ENCODE measurements at places on chromosomes 1 and 21. TPM values are rescaled to one million over a fixed set of nuclear protein-coding genes. Genes with fewer than 3 reads are reported as not detected.

FCRL5 gene
- 5.8 TPM for total RNA-seq

PLCH2 gene
- total RNA-seq: 11.1 TPM

DNA sequence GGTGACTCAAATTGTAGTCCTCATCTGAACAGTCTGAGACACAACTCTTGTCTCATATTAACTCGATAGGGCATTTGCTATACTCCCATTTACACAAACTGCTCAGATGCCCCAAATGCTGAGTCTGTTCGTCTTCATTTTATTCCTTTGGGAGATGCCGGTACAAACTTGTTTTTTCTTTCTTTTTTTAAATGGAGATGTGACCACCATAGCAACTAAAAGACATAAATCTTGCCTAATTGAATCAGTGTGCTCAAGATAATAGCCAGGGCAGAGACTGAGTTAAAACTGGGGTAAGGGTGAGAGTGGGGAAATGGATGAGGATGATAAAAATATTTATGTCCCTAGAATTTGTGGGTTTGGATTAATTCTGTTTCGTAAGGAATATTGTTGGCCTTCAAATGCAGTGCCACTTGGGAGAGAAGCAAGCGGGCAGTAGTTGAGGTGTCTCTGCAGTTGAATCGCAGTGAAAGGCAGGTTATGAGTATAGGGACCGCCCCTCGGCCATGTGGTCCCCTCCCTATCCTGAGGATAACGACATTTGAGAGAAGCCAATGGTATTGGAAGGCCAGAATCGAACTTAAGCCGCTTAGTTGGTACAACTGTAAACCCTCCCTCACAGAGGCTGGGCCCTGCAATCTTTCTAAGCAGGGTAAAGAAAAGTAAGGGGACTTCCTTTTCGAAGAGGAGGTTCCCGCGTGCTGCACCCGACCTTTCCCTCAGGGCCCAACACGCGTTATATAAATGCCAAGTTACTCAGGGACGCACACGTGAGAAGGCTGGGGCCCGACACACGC is 859 bp upstream of the LRRC8B start:
- no peak for DNase-seq

- DNase-seq: no peak
These were observed 11.2 kb upstream of the CLDN8 start for GRCh38 chr21:30227128-30227527.

DNA sequence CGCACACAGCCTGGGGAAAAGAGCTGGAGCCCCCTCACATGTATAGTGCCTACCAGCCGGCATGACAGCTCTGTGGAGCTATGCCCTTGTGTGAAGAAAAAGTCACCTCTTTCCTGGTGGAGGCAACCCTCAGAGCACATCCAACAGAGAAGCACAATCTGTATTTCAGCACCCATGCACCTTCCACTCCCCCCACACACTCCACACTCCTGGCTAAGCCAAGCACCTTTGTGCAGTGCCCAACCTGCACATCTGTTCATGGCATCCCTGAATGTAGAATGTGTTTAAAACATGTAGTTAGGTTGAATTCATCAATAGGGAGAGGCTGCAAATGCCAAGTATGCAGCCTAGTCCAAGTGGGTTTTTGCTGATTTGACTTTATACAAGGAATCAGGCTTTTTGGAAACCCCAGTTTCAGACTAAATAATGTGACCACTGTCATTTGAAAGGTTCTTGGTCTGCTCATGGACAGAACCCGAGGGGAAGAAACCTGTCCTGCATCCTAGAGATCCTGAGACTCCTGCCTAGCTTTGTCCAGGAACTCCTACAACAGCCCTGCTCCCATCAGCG is 197.1 kb downstream of the TOMM20 start:
- no peak for DNase-seq

GRCh38 chr1:27241677-27242076 is 7.2 kb downstream of the WDTC1 start:
- no peak for DNase-seq

GRCh38 chr1:44609412-44609767 is 64.9 kb downstream of the TMEM53 start:
- peak; percentile 42 for DNase-seq

DNA sequence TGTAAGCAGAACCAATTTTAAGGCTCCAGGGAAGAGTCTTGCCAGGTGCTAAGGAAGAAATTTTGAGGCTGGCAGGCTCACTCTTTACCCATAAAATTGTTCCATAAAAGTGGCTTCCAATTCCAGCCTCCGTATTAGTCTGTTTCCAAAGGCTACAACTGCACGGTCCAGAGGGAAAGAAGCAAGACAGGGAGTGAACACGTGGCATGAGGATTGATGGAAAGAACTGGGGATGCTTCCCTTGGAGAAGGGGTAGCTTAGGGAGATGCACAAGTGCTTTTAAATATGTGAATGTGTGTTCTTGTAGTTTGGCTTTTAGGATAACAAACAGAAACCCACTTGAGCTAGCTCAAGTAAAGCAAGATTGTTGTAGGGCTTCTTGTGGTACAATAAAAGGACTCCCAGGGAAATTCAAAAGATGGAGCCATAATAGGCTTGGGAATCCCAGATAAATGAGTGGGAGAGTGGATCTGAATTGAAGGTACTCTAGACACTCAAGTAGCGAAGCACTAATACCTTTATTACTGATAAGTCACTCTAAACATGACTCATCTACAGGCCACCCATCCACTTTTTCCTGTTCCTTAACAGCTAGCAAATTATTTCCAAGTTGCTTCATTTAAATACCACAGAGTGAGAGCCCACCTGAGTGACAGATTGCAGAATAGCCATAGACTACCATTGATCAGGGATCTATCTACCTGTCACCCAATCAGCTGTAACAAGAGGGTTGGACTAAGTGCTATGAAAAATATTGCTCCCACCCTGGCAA is 34.8 kb upstream of the NPL start:
- no peak for DNase-seq

- DNase-seq: no peak
These were observed 17.4 kb downstream of the IQGAP3 start for GRCh38 chr1:156554971-156555370.

- no peak for DNase-seq
These were observed 17.7 kb upstream of the PIK3R3 start for GRCh38 chr1:46150085-46150484.

DNA sequence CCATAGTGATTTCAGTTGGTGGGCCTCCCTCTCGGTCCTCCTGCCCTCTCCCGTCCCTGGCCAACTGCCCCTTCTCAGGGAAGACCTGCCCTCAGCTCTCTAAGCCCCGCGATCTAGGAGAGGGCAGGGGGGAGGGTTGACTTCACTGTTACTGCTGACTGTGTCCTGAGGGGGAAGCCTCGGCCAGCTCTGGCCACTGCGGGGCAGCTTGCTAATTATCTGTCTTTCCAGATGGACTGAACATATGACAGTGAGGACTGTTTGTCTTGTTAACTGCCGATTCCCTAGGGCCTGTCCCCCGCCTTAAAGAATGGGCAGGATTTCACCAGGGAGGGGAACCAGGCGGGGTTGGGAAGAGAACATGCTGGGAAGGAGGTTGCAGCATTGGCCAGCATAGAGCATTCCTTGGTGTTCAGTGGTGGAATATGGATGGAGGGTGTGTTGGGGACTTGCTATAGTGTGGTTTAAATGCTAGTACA is 22.9 kb downstream of the NIPAL3 start:
- peak; percentile 21 for DNase-seq

- DNase-seq: peak; percentile 90
These were observed 20.0 kb upstream of the CNN3 start for GRCh38 chr1:94946886-94947285.

DNA sequence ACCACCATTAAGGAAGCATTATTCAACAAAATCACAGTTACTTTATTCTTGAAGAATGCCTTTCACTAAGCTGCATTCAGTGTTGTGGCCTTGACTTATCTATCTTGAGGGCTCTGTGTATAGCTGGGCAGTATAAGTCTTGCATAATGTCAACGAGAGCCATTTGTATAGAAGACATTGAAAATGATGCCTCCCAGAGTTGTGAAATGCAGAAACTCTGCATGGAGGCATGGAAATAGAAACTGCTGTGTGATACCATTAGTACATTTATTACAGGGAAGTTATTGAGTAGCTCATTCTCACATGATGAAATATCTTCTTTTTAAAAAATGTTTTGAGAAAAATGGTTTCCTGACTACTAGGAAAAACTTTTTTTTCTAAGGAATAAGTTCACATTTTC is 111.4 kb upstream of the SNX7 start:
- DNase-seq: no peak

TSPEAR gene
- not detected for total RNA-seq

GRCh38 chr1:215992620-215993019 is 425.5 kb downstream of the KCTD3 start:
- DNase-seq: peak; percentile 35

RUNX1 gene
- total RNA-seq: 30.8 TPM
